ENCODE measurements at places on chromosomes 5 and 9. TPM values are rescaled to one million over a fixed set of nuclear protein-coding genes. Genes with fewer than 3 reads are reported as not detected.

BARX1 gene
- not detected for total RNA-seq

KCNIP1 gene
- not detected for total RNA-seq

GRCh38 chr9:69573651-69574050 is 98.5 kb downstream of the APBA1 start:
- no peak for DNase-seq

DNA sequence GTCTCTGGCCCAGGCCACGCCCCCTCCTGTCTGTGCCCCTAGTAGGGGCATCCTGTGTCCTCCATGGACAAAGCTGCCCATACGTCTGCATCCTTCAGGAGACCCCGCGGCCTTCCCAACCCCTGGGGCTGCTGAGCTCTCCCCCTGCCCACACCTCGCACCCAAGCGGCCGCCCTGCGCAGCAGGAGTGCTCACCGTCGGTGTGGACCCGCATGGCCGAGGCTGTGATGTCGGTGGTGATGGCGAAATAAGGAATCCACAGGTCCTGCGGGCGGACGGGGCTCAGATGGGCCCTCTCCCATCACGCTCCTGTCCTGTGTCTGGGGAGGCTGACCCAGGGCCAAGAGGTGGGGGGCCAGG is 4.8 kb upstream of the NSMF start:
- DNase-seq = no peak

DNA sequence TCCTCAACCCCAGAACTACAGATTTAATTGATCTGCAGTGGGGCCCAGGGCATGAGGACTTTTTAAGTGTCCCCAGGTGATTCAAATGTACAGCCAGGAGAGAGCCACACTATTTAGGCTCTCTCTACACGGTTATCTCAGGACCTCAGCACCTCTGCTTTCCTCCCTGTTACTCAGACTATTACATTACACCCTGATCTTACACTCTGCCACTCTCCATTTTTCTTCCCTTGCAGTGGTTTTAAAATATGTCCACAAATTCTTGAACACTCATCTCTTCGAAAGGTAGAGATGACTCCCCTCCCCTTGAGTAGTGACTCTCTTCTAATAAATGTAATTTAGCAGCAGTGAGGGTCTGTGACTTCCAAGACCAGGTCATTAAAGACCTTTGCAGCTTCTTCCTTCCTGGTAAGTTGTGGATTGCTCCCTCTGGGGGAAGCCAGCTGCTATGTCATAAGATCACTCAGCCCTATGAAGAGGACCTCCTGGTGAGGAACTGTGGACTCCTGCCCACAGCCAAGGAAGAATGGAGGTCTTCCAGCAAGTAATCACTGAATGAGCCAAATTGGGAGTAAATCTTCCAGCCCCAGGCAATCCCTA is 87.5 kb upstream of the SSBP2 start:
- DNase-seq = peak; percentile 47

GRCh38 chr5:121758615-121759014 is 93.1 kb upstream of the FTMT start:
- no peak for DNase-seq

GRCh38 chr9:79969393-79970145 is 397.8 kb downstream of the TLE4 start:
- no peak for DNase-seq

DNA sequence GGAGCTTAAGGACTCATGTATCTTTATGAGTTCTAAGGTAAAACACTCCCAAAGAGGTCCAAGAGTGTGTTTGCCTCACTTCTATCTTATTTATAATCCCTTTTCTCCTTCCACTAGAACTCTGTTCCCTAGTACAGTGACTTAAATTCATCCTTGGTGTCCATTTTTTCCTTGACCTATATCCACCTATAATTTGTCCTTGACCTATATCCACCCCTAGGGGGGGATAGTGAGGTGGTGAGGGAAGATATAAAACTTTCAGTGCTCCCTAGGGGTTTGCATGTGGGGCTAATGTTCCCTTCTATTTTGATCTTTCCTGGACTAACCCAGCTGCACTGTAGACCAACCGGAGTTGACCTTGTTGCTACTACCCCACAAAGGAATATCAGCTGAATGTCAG is 83.5 kb upstream of the GNAQ start:
- peak; percentile 4 for DNase-seq
